NCI-H748 treated with DMSO at 0.1 percent for 48 hours (cell line): ENCODE measurements at places on chromosomes 6 and 20.

GRCh38 chr20:30601974-30602373 lies 655.5 kb upstream of the DEFB115 start:
- no peak for DNase-seq

DNA sequence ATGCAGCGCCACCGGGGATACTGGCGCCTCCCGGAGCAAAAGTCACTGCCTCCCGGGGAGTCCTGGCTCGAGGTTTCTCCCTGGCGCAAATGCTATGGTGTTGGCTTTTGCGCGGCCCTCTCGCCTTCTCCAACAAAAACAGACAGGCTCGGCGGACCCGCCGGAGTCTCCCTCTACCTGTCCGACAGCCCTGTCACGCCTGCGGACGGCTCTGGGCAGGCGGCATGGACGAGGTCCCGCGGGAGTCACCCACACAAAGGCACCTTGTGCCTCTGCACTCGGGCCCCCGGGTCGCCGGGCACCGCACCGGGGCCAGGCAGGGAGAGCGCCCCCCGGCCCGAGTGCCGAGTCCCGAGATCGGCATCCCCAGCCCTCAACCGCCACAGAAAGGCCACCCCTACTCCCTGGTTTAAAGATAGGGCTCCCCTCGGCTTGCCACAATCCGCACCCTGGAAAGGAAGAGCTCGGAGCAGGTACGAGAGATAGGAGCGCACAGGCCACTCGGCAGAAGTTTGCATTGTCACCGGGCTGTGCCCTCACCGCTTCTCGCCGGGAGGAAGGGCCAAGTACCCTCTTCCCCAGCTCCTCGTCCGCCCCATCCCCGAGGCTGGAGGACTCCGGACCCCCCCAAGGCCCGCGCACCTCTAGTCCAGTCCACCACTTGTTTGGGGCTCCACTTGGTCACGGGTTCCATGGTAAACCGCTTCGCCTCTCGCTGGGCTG lies 903 bp downstream of the CNKSR3 start:
- DNase-seq, result peak; percentile 13

GRCh38 chr6:29011276-29011734 lies 6.2 kb upstream of the ZNF311 start:
- DNase-seq, result peak; percentile 81

DNA sequence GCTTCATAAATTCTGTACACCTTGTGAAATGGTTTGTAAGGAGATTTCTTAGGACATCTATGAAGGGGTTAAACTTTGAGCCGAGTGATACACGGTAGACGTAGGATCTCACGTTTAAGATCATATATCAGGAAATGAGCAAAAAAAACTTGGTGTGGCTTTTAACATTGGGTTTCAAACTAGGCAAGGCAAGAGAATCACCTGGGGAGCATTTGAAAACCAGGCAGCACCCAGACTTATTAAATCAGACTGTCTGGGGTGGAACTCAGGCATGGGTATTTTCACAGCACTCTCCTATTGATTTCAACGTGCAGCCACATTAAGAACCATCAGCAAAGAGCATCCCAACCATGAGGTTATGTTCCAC lies 26.4 kb downstream of the LY86 start:
- no peak for DNase-seq

DNA sequence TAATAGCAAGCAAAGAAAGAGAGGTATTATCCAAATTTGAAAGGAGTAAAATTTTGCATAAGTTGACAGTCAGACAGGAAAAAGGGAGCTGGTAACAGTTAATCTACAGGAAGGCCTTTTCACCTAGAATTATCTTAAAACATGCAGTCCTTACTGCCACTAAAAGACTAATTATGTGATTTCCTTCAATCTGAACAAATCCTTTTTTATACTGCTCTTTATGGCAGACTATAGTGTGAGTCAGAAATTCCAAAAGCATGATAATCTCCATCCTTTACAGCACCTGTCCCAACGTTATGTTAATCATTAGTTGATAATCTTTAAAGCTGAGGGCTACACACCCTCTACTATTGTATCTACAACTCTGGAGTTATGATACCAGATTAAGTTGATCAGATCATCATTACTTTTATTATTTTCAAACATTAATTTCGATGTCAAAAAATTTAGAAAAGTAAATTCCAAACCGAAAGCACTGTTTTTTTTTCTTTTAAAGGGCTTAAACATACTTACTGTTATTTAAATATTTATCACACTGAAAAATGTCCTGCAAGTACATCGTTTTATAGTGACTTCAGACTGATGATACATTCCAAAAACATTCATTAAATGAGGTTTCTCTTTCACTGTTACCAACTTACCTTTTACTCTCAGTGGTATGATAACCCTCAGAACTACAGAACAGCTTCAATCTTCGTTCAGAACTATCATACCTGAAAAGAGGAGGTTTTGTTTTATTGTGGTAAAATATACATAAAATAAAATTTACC lies 33.2 kb upstream of the AKAP7 start:
- no peak for DNase-seq

GRCh38 chr6:111662794-111663593 lies 57.3 kb upstream of the TRAF3IP2 start:
- DNase-seq, result no peak

DNA sequence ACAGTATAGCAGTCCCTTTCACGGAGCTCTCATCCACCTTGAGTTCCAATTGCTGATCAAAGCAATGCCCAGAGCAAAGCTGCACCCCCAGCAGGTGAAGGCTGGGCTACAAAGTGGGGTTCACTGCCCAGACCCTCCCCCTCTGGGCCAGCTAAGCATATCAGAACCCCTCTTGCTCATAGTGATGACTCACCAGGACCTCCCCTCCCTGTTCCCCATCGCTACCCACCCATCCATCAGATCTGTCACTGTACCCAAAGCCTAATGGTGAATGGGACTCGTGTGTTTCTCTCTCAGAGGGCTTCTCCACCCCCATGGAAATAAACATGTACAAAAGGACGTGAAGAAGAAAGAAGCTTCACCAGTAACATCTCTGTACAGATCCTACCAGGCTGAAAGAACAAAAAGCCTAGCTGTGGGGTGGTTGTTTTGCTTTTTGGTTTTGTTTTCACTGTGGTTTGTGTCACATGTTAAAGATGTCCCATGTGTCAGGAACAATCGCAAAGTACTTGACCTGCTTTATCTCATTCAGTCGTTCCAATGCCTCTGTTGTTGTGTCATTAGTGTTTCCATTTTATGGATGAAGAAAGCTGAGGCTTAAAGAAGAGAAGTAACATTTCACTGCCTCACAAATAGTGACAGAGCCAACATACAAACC lies 518.5 kb downstream of the CD83 start:
- no peak for DNase-seq

- DNase-seq, result no peak
These were observed 32.6 kb downstream of the ENPP1 start for GRCh38 chr6:131840441-131840840.

GRCh38 chr6:5087389-5087788 lies 2.2 kb downstream of the PPP1R3G start:
- DNase-seq, result no peak

GRCh38 chr6:163249651-163250101 lies 164.8 kb upstream of the QKI start:
- no peak for DNase-seq

DNA sequence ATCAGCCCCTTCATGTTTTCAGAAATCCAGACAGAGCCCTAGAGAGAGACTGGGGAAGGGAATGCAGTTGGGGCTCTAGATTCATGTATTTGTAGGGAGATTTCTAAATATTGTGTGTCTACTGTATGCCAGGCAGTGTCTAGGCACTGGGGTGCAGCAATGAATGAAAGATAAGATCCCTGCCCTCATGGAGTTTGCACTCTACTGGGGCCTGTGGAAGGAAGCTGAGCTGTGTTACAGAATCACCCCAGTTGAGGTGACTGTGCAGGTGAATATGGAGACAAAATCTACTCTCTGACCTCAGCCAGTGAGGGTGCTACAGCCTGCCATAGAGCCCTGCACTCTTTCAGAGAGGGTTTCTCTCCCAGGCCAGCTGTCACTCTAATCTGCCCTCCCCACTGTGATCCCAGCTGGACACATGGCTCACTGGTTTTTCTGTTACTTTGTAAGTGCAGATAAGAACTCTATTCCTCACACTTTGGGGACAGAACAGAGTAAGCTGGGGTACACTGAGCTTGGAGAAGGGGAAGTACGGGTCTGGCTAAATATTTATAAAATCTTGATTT lies 69.2 kb upstream of the E2F3 start:
- DNase-seq, result no peak

GRCh38 chr6:14207448-14207847 lies 89.9 kb downstream of the CD83 start:
- DNase-seq, result no peak

DNA sequence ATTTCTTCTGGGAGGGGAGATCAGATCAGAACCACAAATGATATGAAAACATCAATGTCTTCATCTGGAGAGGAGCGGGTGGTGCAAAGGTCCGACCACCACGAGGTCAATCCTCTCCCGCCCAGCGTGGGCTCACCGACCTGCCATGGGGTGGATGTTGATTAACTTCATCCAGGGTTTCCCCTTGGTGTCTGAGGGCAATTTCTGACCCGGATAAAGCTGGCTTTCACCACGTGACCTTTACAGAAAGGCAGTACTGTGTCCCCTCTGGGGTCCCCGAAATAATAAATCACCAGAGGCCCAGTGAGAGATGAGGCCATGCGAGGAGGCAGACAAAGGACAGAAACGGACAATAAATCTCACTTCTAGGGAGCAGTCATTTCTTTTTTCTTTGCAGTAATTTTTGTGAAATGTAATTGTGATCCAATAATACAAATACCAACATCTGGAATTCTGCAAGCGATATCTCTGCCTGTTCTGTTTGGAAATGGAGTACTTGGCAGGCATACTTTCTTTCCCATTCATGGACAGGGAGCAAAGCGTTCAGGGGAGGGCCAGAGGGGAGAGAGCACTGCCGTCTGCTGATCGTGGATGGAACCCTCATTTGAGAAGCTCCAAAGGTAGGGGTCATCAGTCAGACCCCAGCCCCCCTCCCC lies 55.1 kb upstream of the APCDD1L start:
- no peak for DNase-seq

DNA sequence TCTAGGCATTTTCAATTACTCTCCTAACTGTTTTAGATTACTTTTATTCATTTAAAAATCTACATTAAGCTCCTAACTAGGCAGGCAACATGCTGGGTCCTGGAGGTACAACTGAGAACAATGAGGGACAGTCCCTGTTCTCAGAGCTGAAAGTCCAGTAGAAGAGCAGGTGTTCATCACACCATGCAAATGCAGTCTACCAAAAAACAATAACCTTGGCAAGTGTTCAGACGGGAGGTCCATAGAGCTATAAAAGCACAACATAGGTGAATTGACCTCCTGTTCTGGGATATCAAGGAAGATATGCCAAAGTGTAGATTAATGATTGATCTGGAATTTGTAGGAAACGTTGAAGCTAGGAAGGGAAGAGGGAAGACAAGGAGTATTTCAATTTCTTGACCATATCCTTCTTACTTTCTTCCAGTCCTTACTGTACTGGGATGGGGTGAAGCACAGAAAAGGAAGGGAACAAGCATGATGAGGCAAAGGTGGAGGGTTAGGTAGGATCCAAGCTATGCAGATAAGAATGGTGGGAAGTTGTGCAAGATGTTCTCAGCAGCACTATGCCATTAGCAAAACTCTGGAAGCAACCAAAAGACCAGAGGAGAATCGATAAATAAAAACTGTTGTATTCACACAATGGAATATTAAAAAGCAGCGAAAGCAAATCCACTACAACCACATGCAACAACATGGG lies 485.7 kb upstream of the JARID2 start:
- no peak for DNase-seq

GRCh38 chr6:100376103-100376502 lies 88.6 kb downstream of the SIM1 start:
- no peak for DNase-seq

GRCh38 chr20:24784607-24785006 lies 164.5 kb upstream of the CST7 start:
- no peak for DNase-seq

- no peak for DNase-seq
These were observed 192.9 kb downstream of the AIG1 start for GRCh38 chr6:143253586-143253985.

GRCh38 chr6:127792616-127793015 lies 108.2 kb downstream of the THEMIS start:
- DNase-seq, result no peak

- no peak for DNase-seq
These were observed 258.8 kb downstream of the GMPR start for GRCh38 chr6:16496991-16497801.

GRCh38 chr20:62952968-62953838 lies 694 bp downstream of the SLC17A9 start:
- no peak for DNase-seq

DNA sequence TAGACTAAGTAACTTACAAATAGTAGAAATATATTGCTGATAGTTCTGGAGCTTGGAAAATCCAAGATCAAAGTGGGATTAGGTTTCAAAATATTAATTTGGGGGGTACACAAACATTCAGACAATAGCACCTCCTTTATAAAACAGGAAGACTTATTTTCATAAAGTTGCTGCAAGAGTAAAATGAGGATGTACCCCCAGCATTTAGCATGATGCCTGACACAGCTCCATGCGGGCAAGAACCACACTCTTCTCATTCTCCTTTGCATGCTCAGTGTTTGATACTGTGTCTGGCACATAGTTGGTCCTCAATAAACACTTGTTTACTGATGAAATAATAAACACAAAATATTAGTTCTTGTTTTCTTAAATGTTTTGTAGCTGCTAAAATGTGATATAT lies 332.9 kb downstream of the TFAP2A start:
- DNase-seq, result no peak

DNA sequence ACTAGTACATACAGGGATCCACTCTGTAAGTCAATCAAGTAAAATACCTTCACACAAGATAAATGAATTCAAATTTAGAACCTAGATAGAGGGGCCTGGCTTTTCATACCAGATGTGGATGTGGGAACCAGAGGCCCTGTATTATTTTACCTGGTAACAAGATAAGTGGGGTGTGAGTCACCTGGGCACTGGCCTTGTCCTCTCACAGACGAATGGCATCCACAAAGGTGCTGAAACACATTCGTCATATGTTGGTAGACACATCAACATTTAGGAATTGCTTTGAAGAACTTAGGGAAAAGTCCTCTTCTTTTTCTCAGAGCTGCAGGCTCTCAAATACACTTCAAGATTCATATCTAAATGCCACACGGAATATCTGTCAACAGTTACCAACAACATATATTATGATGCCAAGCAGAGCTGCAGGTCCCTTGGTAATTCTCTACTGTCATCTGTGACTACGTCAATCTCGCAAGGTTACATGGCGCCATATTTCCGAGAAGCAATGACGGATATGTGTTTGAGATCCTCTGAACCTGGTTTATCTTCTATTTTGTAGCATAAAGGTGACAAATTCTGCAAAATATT lies 618.6 kb downstream of the EPM2A start:
- DNase-seq, result no peak
